ENCODE measurements at places on chromosomes 4 and X. TPM values are rescaled to one million over a fixed set of nuclear protein-coding genes. Genes with fewer than 3 reads are reported as not detected.

The UCHL1 gene
- total RNA-seq = 3.4 TPM

The SHROOM4 gene
- total RNA-seq = 3.3 TPM

DNA sequence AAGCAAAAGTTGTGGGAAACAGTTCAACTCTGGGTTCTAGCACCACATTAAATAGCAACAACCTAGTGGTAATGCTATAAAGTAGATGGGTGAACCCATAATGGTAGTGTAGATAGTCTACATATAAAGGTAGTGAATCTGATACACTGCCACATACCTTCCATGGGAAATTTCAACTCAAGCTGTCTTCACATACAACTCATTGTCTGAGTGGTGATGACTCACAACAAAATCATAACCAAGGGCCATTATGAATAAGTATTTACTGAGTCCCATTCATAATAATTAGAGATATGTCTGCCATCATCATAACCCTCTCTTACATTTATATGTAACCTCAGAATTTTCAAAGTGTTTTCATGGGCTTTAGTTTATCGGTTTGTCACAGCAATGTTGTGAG, 34.8 kb downstream of the EGF start:
- no peak for DNase-seq

DNA sequence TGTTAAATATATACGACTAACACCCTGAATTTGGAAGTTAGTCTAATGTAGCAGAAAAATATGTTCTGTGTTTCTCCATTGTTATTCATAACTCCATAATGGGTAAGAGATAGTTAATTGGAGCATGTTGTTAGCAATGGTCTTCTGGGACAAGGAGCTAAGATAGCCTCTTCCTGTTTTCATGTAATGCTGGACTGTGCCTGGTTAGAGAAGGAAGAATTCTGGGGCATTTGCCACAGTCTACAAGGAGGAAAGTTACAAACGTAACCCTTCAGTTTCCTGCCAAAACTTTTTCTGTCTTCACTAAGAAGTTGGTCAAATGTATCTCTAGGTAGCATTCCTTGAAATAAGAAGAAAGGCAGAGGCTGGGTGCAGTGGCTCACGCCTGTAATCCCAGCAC, 5.8 kb downstream of the PRDX4 start:
- no peak for DNase-seq

DNA sequence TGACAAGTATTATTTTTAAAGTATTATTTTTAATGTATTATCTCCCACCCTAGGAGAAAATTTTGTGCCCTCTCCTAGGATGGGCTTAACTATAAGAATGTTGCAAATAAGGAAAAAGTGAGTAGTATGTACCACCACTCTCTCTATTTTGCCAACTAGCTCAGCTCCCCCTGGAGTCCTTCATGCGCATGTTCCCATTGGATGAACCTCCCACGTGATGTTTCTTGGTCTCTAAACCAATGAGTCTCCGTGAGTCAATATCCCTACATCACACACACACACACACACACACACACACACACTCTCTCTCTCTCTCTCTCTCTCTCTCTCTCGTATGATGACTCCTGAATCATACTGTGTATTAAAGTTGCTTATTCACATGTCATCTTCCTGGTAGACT, 129.7 kb upstream of the ZFP42 start:
- no peak for DNase-seq

- DNase-seq = no peak
Measured at GRCh38 chr4:1593458-1593857, 90.7 kb downstream of the FAM53A start.

The CENPE gene
- 23.2 TPM for total RNA-seq

The ALPK1 gene
- total RNA-seq = 22.5 TPM

DNA sequence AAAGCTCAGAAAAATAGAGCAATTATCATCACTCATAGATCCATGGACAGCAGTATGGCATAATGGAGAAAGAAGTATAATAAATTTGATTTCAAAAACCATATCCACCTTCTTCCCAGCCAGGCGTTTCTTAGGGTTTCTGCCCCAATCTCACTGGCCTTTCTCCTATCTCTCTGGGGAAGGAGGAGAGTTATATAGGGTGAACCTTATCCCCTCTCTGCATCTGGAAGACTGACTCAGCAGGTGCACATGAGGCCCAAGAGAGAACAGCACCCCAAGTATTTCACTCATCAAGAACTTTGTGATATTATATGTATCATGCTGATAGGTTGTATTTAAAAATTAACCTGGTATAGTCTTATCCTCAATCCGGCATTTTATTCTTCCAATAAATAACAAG, 318.8 kb upstream of the RASGEF1B start:
- no peak for DNase-seq

GRCh38 chrX:66050140-66050569, 10.3 kb upstream of the VSIG4 start:
- DNase-seq = no peak

DNA sequence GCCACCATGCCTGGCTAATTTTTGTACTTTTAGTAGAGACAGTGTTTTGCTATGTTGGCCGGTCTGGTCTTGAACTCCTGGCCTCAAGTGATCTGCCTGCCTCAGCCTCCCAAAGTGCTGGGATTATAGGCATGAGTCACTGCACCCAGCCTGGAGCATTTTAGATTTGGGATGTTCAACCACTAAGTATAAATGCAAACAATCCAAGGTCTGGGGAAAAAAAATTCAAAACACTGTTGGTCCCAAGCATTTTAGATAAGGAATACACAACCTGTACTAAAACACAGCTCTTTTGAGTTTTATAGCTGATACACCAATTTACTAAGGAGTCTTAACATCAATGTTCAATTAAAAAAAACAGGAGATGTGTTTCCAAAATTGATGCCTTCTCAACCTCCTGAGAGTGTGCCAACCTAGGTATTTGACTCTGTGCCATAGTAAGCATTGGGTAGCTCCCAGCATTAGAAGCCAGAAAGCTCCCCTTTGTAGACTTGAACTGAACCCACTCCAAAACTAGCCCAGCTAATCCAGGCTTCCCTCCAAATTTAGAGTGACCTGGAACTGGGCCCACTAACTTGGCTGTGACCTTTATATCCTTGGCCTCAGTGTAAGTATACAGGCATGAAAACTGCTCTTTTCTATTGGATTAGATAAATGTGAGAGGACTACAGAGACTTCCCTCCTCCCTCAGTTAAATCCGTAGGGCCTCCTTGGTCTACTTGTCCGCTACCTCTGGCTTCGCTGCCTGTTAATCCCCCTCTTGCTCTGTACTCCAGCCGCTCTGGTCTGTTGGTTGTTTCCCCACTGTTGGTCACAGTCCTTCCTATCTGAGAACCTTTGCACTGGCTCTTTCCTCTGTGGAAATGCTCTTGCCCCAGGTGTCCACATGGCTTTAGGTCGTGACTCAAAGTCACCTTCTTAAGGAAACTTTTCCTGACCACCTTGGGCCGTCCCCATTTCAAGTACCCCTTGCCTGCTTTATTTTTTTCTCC, 77.6 kb downstream of the CCKAR start:
- peak; percentile 38 for DNase-seq

DNA sequence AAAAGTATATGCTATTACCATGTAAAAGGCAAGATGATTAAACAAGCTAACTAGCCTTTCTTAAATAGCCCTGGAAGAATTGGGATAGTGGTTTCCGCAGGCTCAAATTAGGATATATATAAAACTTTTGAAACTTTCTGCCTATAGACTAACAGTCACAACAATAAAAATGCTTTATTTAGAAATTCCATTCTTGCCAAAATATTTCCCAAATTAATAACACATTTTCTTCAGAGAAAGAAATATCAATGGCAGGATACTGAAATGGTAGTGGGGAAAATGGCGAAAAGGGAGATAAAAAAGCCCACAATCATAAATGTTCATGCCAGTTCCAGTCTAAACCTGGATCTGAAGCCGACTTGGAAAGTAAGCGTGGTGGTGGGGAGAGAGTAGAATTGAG, 56.0 kb downstream of the MAD2L1 start:
- DNase-seq = no peak

- DNase-seq = no peak
Measured at GRCh38 chrX:136057567-136057966, 72.3 kb downstream of the SLC9A6 start.

The BGN gene
- 11.4 TPM for total RNA-seq

DNA sequence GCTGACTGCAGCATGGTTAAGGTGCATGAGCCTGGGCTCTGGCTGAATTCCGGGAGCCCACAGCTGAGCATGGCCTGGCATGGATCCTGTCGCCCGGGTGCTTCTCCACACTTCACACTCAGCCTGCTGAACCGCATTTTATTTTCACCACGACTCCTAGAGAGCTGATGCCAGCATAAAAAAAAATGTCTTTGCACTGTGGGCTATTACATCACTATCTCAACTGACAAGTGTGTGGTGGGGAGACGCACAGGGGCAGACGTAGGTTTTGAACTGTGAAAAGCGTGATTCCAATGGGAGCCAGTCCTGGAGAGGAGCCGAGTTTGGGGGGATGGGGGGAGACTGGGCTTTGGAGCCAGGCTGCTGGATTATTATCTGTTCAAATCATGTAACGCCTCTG, 36.8 kb downstream of the BCOR start:
- DNase-seq = no peak

- no peak for DNase-seq
Measured at GRCh38 chr4:171644430-171645057, 168.7 kb upstream of the GALNTL6 start.

- DNase-seq = no peak
Measured at GRCh38 chrX:46247456-46247855, 297.8 kb downstream of the ZNF674 start.

The HTN1 gene
- not detected for total RNA-seq

The MAML3 gene
- 10.1 TPM for total RNA-seq

GRCh38 chr4:19748519-19749479, 502.9 kb upstream of the SLIT2 start:
- DNase-seq = peak; percentile 32

- peak; percentile 34 for DNase-seq
Measured at GRCh38 chrX:96407501-96407900, 277.1 kb upstream of the DIAPH2 start.

The GAGE12F gene
- total RNA-seq = not detected

The REPS2 gene
- 17.6 TPM for total RNA-seq

DNA sequence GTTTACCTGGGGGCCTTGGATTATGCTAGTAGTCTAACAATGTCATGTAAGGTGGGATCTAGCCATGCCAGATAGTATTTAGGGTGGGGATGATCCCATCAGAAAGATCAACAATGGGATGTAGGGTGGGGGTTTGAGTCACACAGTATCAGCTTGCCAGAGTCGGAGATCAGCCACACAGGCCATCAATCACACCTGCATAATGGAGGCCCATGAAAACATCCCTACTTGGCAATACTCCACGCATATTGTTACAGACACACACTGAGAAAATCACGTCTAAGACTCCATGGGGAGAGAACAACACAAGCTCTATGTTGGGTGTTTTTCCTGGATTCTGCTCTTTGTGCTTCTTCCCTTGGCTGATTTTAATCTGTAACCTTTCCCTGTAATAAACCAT, 49.5 kb upstream of the SLC25A4 start:
- no peak for DNase-seq

- no peak for DNase-seq
Measured at GRCh38 chr4:165222651-165222994, 15.3 kb downstream of the KLHL2 start.

The ARHGAP6 gene
- total RNA-seq = 1.1 TPM

The CENPU gene
- total RNA-seq = 28.1 TPM

The TMPRSS11A gene
- not detected for total RNA-seq

The NSUN7 gene
- 10.9 TPM for total RNA-seq

GRCh38 chr4:156006192-156006591, 52.5 kb upstream of the CTSO start:
- no peak for DNase-seq

The DACH2 gene
- total RNA-seq = not detected

DNA sequence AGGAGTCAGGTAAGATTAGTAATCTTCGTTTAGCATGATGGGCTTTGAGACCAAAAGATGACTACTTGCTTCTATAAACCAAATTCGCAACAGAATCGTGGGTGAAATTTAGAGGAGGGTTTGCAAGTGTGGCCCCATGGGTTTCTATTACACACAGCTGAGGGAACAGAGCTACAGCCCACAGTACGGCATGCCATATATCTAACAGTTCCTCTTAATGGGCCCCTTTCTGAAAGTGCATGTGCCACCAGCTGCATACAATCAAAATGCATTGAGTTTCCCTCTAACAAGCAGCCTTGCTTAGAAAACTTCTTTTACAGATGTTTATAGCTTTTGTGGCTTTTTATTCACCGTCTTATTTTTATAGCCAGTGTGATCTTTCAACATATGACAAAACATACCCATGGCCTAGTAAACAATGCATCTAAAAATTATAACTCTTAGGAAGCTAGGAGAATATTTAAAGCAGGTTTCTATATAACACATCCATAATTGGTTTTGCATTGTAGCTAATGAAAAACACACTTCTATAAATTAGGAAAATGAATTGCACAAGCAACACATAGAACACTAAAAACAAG, 202.1 kb downstream of the PRDM5 start:
- no peak for DNase-seq

The IL13RA1 gene
- 52.8 TPM for total RNA-seq

GRCh38 chrX:39012621-39013111, 211.4 kb downstream of the MID1IP1 start:
- no peak for DNase-seq

DNA sequence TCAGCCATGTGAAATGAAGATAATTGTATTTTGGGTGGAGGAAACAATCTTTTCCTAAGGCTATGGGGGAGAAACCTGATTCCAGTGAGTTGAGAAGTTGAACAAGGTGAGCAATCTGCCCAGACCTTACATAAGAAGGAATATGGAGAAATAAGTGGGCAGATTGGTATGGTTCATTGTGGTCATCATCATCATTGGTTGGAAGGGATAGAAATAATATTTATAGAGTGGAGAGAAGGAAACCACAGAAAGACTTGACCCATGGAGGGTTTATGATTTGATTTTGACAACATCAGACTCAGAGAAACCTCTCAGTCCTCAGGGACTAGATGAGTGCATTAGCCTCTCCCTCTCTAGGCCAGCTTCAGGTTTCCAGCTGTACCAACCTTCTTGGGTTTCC, 177.9 kb upstream of the NEIL3 start:
- DNase-seq = no peak

The SCML1 gene
- 11.7 TPM for total RNA-seq

Data from colonic mucosa (tissue), 4 donors.